ENCODE measurements at places on chromosomes 2 and 18. TPM values are rescaled to one million over a fixed set of nuclear protein-coding genes. Genes with fewer than 3 reads are reported as not detected.

The EML6 gene
- total RNA-seq, result 0.95 TPM

The DPP10 gene
- not detected for total RNA-seq

The PTPRM gene
- 9.3 TPM for total RNA-seq

The CD8B2 gene
- total RNA-seq, result not detected

The GPR17 gene
- total RNA-seq, result not detected

The KYNU gene
- not detected for total RNA-seq

The NXPH2 gene
- total RNA-seq, result not detected

The ALLC gene
- not detected for total RNA-seq

The CEBPZOS gene
- total RNA-seq, result 36.3 TPM

The ABCG8 gene
- total RNA-seq, result not detected

The IL1RN gene
- 2.6 TPM for total RNA-seq

The UGT1A6 gene
- total RNA-seq, result not detected

The MAPRE2 gene
- total RNA-seq, result 45.2 TPM

The TEX44 gene
- total RNA-seq, result not detected

The HOXD8 gene
- total RNA-seq, result not detected

The LCT gene
- total RNA-seq, result 0.13 TPM

The LRRTM1 gene
- total RNA-seq, result not detected

All from activated CD4-positive, alpha-beta memory T cell treated with anti-CD3 and anti-CD28 coated beads, Interleukin-2, amount 10 ng/mL, durations not matched to agents 7 days and 5 days (primary cell).